AG09319 (cell line): ENCODE measurements at places on chromosomes 12 and 14.

DNA sequence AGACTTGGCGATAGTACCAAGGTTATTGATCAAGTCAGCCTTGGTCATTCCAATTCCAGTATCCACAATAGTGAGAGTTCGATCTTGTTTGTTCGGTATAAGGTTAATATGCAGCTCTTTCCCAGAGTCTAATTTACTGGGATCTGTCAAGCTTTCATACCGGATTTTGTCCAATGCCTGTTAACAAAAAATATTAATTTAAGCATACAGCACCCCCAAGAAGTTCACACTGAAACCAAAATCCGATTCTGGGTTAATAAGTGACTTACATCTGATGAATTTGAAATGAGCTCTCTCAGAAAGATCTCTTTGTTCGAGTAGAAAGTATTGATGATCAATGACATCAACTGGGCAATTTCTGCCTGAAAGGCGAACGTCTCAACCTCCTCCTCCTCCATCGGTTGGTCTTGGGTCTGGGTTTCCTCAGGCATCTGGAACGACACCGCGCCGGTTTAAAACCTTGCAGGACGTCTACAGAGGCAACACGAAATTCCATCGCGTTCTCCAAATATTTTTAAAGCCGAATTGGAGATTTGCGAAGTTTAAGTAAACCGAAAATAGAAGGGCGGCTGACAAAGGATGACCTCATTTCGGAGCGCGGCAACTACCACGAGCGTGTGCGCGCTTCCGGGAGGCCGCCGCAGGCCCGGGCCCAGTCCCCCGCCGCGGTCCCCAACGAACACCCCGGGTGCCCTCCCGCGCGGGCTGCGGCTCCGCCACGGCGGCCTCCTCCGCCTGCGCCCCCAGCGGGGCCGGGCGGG, 716 bp downstream of the HSP90AA1 start:
- DNase-seq = no peak

DNA sequence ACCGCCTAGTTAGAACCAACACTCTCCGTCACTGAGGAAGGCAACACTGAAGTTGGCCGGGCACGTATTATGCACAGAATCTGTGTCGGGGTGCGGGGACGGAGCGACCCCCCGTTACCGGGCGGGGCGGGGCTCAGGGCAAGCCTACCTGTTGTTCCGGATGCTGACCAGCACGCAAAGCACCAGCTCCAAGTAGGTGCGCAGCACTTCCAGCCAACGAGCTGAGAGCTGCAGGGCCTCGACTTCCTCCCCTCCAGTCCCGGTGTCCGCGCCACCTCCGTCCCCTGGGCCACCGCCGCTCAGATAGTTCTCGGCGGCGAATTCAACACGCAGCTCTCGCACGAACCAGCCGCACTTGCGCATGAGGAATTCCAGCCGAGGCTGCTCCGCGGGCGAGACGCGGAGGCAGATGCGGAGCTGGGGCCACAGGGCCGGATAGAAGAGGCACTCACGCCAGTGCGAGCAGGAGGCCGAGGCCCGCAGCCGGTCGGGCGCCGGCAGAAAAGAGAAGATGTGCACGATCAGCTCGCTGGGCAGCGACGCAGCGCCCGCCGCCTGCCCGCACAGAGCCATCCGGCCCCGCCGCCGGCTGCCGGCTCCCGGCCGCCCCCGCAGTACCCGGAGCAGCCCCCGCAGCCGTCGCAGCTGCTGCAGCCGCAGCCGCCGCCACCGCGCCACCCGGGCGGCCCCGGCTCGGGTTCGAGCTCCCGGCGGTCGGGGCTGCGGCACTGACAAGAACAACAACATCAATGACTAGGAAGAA, 636 bp downstream of the FBXO33 start:
- no peak for DNase-seq

GRCh38 chr14:55794655-55795595, 214.9 kb downstream of the KTN1 start:
- no peak for DNase-seq

DNA sequence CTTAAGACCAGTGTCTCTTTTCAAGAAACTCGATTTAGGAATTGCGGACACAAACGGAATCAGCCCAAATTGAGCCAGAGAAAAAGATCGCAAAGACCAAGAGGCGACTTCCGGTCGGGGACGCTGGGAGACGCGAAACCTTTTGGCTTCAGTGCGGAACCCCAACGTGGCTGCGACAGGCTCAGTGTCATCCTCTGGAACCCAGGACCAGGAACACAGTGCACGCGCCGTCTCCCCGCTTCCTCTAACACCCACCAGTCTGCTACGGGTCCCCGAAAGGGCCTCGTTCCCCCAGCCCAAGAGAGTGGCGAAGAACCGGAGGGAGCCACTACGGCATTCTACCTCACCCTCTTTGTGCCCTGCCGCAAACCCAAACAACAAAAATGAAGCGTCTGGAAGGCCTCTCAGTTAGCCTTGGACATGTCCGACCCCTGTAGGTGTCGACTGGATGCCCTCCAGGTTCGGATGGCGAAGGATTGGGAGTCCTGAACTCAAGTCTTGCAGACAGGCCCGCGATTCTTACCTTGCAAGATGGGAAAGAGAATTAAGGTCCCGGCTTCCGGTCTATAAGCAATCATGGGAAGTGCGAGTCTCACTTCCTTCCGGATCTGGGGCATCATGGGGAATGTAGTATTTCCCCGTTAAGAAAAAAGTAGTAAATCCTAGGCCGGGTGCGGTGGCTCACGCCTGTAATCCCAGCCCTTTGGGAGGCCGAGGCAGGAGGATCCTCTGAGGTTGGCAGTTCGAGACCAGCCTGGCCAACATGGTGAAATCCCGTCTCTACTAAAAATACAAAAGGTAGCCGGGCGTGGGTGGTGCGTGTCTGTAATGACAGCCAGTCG, at the start of gene RPL6:
RPL6 (minus strand) TSS at position 542 of the 842 bp plus-strand sequence. CDS start 949 bp downstream, outside the sequence.
- DNase-seq = peak; percentile 78

DNA sequence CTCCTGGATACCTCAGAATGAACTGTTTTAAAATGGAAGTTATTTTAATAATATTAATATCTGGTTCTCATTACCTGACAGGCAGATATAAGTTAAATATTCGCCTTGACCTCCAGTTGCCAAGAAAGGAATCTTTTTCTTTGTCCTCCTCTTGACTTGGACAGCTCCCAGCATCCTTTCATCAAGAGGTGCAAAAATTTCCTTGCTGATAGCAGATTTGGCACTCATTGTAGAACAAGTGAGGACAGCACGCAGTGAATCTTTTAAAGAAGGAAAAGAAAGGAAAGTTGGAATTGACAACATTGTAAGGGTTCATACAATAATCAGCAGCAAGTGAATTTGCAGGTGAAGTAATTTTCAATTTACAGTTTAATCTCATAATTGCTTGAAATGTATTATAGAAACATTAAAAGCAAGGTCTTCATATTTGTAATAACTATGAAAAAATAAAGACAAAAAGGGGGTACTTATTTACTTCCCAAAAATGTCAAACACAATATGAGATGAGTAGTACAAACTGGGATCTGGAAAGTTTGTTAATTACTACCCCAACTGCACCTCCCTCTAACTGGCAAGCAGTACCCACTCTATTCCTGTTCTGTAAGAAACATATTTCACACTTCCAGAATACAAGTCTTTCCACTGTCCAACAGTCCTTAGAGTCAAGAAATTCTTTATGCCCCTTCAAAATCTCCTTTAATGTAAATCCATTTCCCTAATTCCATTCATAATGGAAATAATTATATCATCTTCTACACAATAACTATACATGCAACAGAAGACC, 75.2 kb downstream of the STXBP6 start:
- no peak for DNase-seq

GRCh38 chr14:81430235-81430634, 30.1 kb upstream of the STON2 start:
- DNase-seq = no peak
